Fibroblast of skin of right biceps (primary cell): ENCODE measurements at places on chromosomes 2 and 18.

GRCh38 chr18:55856229-55856628 is 268.2 kb upstream of the TCF4 start:
- DNase-seq, result peak; percentile 95

- no peak for DNase-seq
Observed at GRCh38 chr2:20916604-20917286, 93.8 kb upstream of the LDAH start.

GRCh38 chr2:240505910-240506309 is 51.9 kb downstream of the ANKMY1 start:
- no peak for DNase-seq

DNA sequence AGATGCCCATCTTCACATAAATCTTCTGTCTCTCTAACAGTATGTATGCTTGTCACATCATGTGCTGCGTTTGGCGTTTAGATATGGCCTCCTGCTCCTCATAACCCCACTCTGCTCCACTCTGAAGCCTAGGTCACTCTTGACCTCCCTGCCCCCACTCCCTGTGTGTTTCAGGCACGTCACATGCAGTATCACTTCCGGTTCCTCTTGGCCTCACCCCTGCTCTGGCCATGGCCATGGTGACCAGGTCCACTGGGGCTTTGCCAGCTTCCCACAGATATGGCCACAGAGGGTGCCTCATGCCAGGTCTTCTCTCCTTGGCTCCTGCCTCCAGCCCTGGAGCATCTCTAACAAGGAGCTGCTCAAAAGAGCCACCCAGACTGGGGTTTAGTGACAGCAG is 160.0 kb downstream of the RNF152 start:
- DNase-seq, result no peak

- DNase-seq, result no peak
Observed at GRCh38 chr2:111100087-111100764, 20.5 kb upstream of the BCL2L11 start.

DNA sequence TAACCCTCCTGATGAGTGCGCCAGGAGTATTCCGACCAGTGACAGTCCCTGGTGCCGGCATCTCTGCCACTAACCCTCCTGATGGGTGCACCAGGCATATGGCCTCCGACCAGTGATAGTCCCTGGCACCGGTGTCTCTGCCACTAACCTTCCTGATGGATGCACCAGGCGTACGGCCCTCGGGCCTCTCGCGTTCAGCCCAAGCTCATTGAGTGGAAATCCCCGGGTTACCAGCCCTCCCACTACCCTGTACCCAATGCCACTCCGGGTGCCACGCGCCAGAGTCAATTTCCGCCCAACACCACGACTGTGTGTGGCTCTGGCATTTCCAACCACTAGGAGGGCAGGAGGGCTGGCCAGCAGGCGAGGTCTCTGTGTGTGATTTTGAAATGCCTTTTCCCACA is 11.7 kb upstream of the GPC1 start:
- DNase-seq, result no peak
